ENCODE measurements at places on chromosomes 13 and 19.

DNA sequence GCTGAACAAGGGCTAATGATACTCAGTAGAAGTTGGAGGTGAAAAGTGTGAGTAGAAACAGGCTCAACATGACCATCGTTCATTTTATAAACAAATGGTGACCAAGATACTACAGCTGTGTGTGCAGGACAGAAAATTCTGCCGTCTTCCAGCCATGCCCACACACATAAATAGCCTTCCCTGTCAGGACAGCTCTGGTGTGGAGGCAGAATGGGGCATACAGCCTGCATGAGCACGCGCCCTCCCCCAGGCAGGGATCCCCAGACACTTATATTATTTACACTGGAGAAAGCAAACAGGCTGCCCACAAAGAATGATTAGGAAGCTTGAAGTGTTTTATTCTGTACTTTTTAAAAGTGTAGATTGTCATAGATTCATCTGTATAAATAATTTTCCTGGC is 20.4 kb downstream of the GJA3 start:
- no peak for DNase-seq

GRCh38 chr13:24282256-24282655 is 27.1 kb upstream of the C1QTNF9 start:
- DNase-seq = no peak

DNA sequence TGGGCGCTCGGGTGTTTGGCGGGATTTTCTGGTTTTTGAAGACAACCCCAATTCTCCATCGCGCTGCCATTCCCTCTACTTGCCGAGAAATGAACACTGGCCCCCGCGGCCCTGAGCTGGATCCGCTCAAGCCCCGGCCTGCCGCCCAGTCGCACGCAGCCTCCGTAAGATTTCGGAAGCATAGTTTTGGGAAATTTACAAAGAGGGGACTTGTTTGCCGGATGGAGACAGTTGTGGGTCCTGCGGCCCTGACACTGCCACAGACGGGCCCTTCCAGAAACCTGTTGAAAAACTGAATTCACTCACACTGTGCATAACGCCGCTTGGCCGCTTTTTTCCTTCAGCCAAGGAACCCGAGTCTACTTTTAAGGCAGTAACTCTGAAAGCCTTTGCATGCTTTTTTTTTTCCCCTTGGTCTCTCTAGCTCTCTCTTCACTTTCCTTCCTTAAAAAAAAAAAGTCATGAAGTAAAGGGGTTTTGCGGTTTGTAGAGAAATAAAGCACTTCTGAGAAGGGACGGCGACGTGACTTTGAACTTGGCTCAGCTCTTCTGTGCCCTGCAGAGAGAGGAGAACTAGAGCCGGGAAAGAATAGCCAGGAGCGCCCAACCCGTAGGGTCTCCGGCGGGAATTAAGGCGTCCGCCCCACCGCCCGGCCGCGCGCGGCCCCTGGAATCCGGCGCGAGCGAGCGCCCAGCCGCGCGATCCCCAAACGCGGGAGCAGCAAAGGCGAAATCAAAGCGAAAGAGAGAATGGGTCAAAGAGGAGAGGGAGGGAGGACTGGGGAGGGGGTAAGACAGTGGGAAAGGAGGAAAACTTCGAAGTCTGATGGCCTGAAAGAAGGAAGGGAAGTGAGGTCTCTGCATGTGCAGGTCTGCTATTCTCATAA is 3.4 kb upstream of the ZIC2 start:
- no peak for DNase-seq

DNA sequence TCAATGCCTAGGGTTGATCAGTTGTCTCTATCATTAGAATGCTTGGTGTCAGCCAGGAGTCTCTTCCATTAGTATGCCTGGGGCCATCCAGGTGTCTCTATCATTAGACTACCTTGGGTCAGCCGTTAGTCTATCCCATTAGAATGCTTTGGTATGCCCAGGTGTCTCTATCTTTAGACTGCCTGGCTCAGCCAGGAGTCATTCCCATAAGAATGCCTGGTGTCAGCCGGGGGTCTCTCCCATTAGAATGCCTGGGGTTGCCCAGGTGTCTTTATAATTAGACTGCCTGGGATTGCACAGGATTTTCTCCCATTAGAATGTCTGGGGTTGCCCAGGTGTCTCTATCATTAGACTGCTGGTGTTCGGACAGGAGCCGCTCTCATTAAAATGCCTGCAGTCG is 1442.9 kb downstream of the UQCRFS1 start:
- DNase-seq = no peak

DNA sequence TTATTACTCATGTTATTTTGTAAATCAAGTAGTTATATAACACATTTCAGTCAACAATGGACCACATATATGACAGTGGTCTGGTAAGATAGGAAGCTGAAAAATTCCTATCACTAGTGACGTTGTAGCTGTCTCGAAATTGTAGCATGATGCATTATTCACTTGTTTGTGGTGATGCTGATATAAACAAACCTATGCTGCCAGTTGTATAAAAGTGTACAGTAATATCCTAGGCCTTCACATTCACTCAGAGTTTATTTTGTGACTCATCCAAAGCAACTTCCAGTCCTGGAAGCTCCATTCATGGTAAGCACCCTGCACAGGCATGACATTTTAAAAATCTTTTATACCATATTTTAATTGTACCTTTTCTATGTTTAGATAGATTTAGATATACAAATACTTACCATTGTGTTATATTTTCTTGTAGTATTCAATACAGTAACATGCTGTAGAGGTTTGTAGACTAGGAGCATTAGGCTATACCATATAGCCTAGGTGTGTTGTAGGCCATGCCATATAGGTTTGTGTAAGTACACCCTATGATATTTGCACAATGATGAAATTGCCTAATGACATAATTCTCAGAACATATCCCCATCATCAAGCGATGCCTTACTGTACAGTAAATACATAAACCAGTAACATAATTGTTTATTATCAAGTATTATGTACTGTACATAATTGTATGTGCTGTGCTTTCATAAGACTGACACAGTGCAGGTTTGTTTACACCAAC is 49.3 kb downstream of the IFT88 start:
- DNase-seq = no peak

GRCh38 chr13:41457589-41458186 is 338 bp downstream of the RGCC start:
- DNase-seq = no peak

GRCh38 chr13:24267274-24267673 is 42.1 kb upstream of the C1QTNF9 start:
- DNase-seq = no peak

DNA sequence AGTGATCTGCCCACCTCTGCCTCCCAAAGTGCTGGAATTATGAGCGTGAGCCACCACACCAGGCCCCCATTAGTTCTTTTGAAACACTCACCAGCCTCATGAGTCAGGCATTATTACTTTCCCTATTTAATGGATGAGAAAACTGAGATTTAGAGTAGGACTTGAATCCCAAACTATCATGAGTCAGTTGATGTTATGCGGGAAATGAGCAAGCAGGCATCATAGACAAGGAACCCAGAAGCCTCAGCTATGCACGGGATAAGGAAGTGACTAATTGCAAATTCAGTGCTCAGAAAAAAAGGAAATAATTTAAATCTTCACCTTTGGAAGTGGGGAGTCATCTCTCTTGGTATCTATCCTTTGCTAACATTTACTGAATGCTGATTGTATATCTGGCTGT is 217.5 kb downstream of the ABCC4 start:
- DNase-seq = no peak

- no peak for DNase-seq
Observed at GRCh38 chr13:56773148-56773547, 367.6 kb upstream of the PRR20A start.

- no peak for DNase-seq
Observed at GRCh38 chr19:53992211-53992610, 774 bp downstream of the CACNG6 start.

DNA sequence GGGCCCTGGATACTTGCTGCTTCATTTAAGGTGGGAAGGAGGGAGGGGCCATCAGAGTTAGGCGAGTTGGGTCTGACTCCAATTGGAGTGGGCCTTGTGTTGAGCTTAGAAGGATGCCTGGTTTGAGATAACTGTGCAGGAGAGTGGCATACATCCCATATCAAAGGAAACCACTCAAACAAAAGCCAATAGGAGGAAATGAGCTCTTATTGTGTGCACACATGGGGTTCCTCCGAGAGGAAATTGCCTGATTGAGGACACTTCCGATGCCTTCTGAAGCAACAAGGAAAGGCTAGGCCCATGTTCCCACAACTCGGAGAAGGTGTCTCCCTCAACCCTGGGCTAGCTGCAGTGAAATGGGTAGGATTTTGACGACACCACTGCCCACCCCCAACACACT is 19.6 kb downstream of the MBNL2 start:
- no peak for DNase-seq

GRCh38 chr19:2294687-2295335 is 12.8 kb upstream of the PEAK3 start:
- DNase-seq = no peak

DNA sequence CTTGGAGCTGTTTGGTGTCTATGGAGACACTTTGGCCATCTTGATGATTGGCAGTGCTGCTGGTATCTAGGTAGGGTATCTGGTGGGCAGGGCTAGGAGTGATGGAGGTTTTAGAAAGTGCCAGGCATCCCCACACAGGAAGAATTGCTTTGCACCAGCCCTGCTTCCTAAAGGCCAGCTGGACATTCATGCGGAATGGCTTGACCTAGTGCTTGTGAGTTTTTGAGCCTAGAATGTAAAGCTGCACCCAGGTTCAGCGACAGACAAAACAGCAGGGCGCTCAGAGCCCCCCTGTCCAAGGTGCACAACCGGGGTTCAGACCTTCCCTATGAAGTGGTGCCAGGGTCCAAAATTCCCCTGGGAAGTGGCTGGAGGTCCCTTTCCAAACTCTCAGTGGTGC is 93.1 kb downstream of the ING1 start:
- no peak for DNase-seq

GRCh38 chr19:1070576-1070930 is 3.6 kb downstream of the ARHGAP45 start:
- no peak for DNase-seq

DNA sequence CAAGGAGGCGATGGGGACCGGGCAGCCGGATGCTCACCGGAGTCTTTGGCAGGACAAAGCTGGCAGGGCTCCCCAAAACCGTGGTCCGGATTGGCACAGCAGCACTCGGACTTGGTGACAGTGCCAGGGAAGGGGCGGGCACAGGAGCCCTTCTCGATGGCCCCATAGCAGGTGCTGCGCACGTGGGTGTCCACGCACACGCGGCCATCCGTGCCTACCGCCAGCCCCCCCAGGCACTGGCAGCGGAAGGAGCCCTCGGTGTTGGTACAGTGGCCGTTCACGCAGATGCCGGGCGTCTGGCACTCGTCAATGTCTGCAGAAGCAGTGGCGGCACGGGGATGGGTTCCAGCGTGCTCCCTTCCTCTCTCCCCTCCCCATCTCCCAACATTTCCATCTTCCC is 17.9 kb downstream of the FBN3 start:
- DNase-seq = no peak

- no peak for DNase-seq
Observed at GRCh38 chr13:43054803-43055802, 31.7 kb downstream of the DNAJC15 start.

DNA sequence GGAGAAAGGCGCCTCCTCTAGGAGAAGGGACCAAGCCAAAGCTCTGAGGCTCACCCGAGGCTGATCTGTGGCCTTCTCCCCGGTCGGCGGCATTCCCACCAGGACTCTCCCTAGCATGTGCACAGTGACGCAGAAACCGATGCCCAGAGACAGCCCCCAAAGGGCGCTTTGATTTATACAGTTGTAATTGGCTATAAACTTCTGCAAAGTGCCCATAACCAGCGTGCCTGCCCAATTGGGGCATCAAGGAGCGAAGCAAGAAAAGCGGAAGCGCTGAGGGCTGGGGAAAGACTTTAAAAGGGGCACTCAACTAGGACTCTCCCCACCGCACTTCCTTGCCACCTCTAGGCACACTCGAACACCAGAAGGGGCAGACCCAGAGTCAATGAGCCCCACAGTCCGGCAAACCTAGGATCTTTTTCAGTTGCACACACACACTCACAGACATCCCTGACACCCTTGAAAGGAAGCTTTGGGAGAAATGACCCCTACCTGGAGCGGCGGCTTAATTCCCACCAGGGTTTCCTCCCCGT is 1.8 kb downstream of the CDX2 start:
- DNase-seq = no peak

GRCh38 chr19:38122402-38123093 is 101.5 kb downstream of the DPF1 start:
- DNase-seq = no peak

GRCh38 chr13:87872813-87873212 is 201.6 kb downstream of the SLITRK5 start:
- DNase-seq = no peak

DNA sequence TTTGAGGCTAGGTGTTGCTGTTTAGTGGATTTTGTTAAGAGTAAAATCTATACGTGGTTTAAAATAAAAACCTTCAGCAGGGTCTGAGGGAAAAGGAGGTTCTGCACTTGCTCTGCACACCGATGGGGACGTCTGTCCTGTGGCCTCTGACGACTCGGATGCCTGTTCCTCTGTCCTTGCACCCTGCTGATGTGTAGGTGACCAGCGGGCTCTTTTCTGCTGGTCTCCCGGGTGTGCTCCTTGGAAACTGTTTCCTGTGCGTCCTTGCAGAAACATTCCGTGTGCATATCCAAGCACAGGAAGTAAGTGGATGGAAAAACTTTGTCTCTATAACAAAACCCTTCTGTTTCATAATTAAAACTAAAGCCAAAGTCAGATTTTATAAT is 3.8 kb downstream of the ATP4B start:
- no peak for DNase-seq

DNA sequence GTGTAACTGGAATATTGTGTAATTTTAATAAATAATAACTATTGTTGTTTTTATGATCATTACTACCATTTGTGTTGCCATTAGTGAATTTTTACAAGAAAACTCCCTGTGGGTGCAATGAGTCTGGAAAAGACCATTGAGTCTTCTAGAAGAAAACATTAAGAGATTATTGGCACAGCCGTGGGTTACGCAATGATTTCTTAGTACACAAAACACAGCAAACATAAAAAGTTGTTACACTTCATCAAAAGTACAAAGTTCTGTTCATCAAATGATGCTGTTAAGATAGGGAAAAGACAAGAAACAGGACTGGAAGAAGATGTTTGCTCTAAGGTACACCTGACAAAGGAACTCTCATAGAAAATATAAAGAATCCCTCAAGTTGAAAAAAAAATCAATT is 41.6 kb downstream of the ZNF331 start:
- no peak for DNase-seq

DNA sequence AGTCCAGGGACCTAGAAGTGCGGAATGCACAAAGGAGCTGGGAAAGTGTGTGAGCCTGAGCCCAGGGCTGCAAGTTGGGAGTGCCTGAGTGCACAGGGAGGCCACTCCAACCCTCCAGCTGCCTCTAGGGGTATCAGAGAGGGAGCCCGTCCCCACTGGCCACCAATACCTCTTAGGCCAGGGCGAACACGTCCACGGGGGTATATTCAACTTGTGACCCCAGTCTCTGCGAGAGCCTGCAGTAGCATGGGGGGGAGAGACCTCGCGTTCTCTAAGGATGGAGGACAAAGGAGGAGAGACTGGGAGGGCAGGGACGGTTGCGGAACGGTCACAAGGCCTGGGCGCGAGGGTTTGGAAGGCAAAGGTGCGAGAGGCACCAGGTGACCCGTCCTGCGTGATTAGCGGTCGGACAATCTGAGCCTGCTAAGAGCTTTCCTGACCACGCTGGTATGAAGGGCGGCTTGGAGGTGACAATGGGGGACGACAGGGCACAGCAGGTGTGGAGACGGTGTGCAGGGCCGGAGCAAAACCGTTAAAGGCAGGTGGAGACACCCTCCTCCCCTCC is 676 bp downstream of the CD320 start:
- DNase-seq = no peak

GRCh38 chr13:52001120-52001731 is 10.0 kb downstream of the ATP7B start:
- no peak for DNase-seq

- no peak for DNase-seq
Observed at GRCh38 chr13:113545455-113545930, 39.1 kb upstream of the TFDP1 start.

GRCh38 chr19:42528354-42529247 is at the start of gene CEACAM1:
Gene CEACAM1 (minus strand): TSS chr19:42528481. CDS start chr19:42528374, 107 bp downstream.
- no peak for DNase-seq

All from thoracic aorta (tissue), 2 donors.